Iris pigment epithelial cell (primary cell): ENCODE measurements at places on chromosomes 2 and 18.

GRCh38 chr2:20506201-20506685 lies 59.4 kb downstream of the RHOB start:
- DNase-seq, result peak; percentile 70

DNA sequence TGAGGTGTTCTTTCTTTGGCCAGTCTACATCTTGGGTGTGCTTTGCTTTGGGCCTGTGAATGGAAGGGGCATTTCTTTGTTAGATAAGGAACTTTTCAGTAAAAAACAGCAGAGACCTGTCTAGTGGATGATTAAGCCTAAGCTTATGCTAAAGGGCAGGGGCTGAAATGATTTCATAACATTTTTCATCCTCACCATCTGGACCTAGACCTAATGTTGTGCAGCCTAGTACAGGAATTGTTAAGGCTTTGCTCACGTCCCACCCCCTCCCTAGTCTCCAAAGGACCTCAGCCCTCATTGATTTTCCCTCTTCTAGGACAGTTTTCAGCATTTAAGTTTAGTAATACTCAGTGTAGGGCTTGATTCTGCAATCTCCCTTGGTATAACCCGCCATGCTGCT lies 111.8 kb downstream of the PRKCE start:
- DNase-seq, result peak; percentile 63

DNA sequence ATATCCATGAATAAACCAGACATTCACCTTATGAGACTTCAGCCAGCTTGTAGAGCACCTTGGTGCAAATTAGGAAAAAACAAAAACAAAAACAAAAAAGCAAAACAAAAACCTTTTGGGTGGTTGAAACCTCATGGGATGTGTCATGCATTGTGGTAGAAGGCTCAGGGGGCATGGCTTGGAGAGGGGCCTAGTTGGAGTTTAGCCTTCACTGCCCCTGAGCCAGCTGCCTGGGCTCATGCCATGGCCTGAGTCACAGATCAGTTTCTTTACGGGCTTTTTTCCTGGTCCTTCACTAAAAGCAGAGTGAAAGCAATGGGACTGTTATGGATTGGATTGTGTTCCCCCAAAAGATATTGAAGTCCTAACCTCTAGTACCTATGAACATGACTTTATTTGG lies 22.0 kb upstream of the DAPL1 start:
- DNase-seq, result peak; percentile 33

GRCh38 chr2:240532031-240532775 lies 25.6 kb downstream of the ANKMY1 start:
- no peak for DNase-seq
